ENCODE measurements at places on chromosomes 1 and 21. TPM values are rescaled to one million over a fixed set of nuclear protein-coding genes. Genes with fewer than 3 reads are reported as not detected.

The OR2C3 gene
- total RNA-seq: not detected

The CLCNKB gene
- total RNA-seq: 0.17 TPM

The CACNA1S gene
- not detected for total RNA-seq

The TMEM200B gene
- not detected for total RNA-seq

The SLC30A2 gene
- total RNA-seq: 0.31 TPM

The CRYBG2 gene
- 0.90 TPM for total RNA-seq
